ENCODE measurements at places on chromosomes 3 and 15. TPM values are rescaled to one million over a fixed set of nuclear protein-coding genes. Genes with fewer than 3 reads are reported as not detected.

The ADAMTS17 gene
- 5.6 TPM for total RNA-seq

The ARPP21 gene
- total RNA-seq, result not detected

The SH2D7 gene
- 0.11 TPM for total RNA-seq

The DISP2 gene
- 1.5 TPM for total RNA-seq

The DUOXA1 gene
- not detected for total RNA-seq

The SAMMSON gene
- total RNA-seq, result not detected

The CLCN2 gene
- 6.8 TPM for total RNA-seq

The ANKDD1A gene
- total RNA-seq, result 10.9 TPM

The KNG1 gene
- not detected for total RNA-seq

The WWTR1 gene
- 0.55 TPM for total RNA-seq

The GOLGA6D gene
- total RNA-seq, result not detected

The BCL2A1 gene
- total RNA-seq, result 33.6 TPM

The PRR23C gene
- total RNA-seq, result not detected

The FBN1 gene
- total RNA-seq, result 0.75 TPM

The WDR73 gene
- 27.9 TPM for total RNA-seq

The SLC9C1 gene
- total RNA-seq, result not detected

The AAGAB gene
- total RNA-seq, result 39.3 TPM

The C3orf85 gene
- not detected for total RNA-seq

The ATP13A5 gene
- total RNA-seq, result not detected

The FAIM gene
- total RNA-seq, result 2.7 TPM

The ZCWPW2 gene
- 0.25 TPM for total RNA-seq

The MRPS22 gene
- total RNA-seq, result 38.2 TPM

The GPR62 gene
- total RNA-seq, result not detected

The PIERCE2 gene
- not detected for total RNA-seq

The TMEM108 gene
- total RNA-seq, result not detected

The OR5K2 gene
- not detected for total RNA-seq

The PDIA3 gene
- total RNA-seq, result 225 TPM

The LIPH gene
- not detected for total RNA-seq

The CCR1 gene
- total RNA-seq, result 63.9 TPM

The ADGRG7 gene
- not detected for total RNA-seq

The SEMA6D gene
- not detected for total RNA-seq

The CNTN4 gene
- not detected for total RNA-seq

The GPR149 gene
- not detected for total RNA-seq

The ARRDC4 gene
- 1.2 TPM for total RNA-seq

The GOLGB1 gene
- 41.3 TPM for total RNA-seq

The NOX5 gene
- 0.06 TPM for total RNA-seq

The TEX55 gene
- not detected for total RNA-seq

The TMEM207 gene
- not detected for total RNA-seq

The KLHL18 gene
- total RNA-seq, result 23.1 TPM

The PLA2G4E gene
- total RNA-seq, result not detected

The CEP19 gene
- 5.7 TPM for total RNA-seq

The MAP4 gene
- 118 TPM for total RNA-seq

The DPPA2 gene
- total RNA-seq, result not detected

The SV2B gene
- total RNA-seq, result 0.20 TPM

The SCAPER gene
- total RNA-seq, result 38.0 TPM

The TRIM42 gene
- not detected for total RNA-seq

The P2RY14 gene
- total RNA-seq, result 1.2 TPM

The DUOX1 gene
- not detected for total RNA-seq

The SGO1 gene
- total RNA-seq, result 28.8 TPM

All from activated naive CD8-positive, alpha-beta T cell treated with anti-CD3 and anti-CD28 coated beads, Interleukin-2, amount 10 ng/mL, durations not matched to agents 7 days and 5 days (primary cell).